GM12865 (cell line): ENCODE measurements at places on chromosomes 2 and 18.

- DNase-seq, result no peak
Observed at GRCh38 chr2:134140251-134140661, 113.6 kb upstream of the MGAT5 start.

DNA sequence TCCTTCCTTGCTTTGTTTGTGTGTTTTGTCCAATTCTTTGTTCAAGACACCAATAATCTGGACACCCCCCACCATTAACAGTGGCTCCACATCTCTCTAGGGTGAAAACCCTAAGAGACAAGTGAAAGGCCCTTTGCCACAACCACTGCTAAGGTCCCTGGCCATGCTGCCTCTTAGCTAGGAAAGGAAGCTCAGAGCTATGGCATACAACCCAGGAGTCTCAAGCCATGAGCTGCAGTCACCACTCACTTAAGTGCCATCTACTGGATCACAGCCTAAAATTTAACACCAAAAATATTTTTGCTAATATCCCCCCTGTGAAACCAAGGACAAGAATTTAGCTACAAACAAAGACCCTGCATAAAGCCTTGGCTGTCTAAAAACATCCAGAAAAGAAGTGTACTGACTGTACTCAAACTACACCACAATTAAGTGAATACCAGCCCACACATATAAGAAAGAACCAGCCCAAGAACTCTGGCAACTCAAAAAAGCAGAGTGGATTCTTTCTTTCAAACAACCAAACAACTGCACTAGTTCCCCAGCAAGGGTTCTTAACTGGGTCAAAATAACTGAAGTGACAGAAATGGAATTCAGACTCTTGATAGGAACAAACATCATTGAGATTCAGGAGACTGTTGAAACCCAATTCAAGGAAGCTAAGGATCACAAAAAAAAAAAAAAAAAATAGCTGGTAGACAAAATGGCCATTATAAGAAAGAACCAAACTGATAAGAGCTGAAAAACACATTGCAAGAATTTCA is 130.1 kb upstream of the GALNT5 start:
- no peak for DNase-seq

- peak; percentile 70 for DNase-seq
Observed at GRCh38 chr18:70195014-70195614, 10.4 kb downstream of the RTTN start.

- no peak for DNase-seq
Observed at GRCh38 chr18:22459491-22459890, 41.8 kb upstream of the CTAGE1 start.

DNA sequence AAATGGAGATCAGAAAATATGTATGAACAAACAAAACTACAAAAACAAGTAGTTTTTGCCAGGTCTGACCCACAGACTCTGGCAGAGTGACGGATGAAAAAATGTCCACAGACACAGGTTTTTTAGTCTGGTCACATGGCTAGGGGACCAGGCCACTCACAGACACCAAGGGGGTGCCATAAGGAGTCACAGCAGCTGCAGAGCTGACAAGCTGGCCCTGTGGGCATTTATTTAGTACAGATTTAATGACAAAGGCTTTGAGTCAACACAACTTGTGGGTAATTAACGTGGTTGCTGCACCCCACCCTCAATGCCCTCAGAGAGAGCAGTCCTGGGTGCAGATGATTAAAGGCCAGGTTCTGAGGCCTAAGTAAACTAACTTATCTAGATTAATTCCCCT is 76.0 kb downstream of the SH3YL1 start:
- no peak for DNase-seq

GRCh38 chr2:11023326-11024258 is 111.9 kb downstream of the KCNF1 start:
- no peak for DNase-seq

- DNase-seq, result no peak
Observed at GRCh38 chr2:16127276-16127940, 187.1 kb downstream of the MYCN start.

DNA sequence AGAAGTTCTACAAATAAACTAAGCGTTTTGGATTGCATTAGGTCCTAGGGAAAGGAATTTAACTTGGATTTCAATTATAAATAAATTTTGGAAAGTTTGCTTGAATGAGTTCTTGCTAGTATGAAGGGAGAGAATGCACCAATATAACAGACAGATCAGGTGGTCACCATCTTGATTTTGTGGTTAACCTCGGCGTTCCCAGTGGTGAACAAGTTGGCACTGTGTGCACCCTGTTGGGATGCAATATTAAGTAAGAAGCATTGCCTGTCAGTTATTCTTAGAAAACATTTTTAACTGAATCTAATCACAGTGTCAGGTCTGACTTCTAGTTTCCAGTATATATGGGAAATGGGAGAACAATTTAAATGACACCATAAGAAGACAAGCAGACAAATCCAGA is 673.4 kb downstream of the SLC4A3 start:
- no peak for DNase-seq

- DNase-seq, result no peak
Observed at GRCh38 chr2:170953941-170954340, 24.9 kb downstream of the GORASP2 start.

- DNase-seq, result peak; percentile 50
Observed at GRCh38 chr2:60899230-60899891, 18.0 kb downstream of the REL start.

GRCh38 chr2:101405351-101405899 is 18.1 kb upstream of the CREG2 start:
- DNase-seq, result no peak

- DNase-seq, result no peak
Observed at GRCh38 chr2:79972661-79973060, 331.9 kb downstream of the LRRTM1 start.

DNA sequence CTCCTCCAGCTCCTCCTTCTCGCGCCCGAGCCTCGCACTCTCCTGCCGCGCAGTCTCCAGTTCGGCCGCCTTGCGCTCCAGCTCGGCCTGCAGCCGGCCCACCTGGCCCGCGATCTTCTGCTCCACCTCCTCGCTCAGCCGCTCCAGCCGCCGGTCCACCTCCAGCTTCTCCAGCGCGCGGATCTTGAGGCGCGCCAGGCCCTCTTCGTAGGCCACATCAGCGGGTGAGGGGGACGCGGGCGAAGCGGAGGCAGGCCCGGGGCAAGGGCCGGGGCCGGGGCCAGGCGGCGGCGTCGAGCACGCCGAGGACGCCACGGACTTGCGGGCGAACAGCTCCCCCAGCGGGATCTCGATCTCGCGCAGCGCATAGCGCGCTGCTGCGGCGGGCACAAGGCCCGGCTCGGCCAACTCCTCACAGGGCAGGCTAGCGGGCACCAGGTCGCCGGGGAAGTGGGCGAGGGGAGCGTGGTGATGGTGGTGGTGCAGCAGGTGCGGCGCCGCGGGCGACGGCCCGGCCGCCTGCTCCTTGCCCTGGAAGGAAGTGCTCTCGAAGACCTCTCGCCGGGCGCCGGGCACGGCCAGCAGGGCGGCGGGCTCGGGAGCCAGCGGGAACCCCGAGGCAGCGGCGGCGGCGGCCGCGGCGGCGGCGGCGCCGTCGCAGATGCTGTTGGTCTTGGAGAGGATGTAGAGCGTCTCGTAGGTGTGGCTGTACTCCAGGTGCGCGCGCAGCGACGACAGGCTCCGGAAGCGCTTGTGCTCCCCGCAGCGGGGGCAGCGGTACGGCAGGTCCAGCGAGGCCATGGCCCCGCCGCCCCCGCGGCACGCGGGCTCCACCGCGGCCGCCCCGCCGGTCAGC is 15.2 kb downstream of the FBXO41 start:
- peak; percentile 89 for DNase-seq
